ENCODE measurements at places on chromosomes 2 and 18.

DNA sequence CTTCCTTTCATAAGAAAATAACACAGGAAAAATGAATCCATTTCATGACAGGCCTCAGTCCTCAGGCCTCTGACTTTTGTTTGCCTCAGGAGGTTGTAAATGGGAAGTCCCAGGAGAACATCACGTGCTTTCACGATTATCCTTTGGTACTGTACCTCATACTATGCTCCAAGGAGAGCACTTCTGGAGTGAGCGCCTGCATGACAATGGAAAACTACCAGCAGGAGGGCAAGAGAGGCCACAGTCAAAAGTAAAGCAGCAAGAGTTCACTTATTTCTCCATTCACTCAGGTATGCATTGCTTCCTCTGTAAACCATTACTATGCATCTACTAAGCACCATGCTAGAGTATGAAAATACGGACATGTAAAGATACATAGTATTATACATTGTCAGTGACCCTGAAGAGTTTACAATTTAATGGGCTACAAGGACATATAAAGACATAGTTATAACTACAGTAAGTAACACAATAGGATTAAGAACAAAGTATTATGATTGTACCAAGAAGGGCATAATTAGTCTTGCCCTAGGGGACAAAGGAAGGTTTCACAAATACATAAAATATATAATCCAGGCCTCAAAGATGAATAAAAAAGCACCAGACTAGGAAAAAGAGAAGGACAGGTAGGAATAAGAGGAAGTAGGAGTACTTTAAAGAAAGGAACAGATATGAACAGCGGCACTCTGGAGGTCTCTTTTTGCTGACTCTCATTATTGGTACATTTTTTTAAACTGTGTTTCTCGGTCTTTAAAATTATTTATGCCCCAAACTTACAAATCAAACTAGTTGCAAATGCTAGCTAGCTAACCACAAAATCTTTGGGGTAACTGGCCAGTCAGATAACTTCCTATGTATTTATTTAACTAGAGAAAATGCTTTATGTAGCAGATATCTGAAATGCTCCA is 806.7 kb downstream of the NRXN1 start:
- no peak for DNase-seq

DNA sequence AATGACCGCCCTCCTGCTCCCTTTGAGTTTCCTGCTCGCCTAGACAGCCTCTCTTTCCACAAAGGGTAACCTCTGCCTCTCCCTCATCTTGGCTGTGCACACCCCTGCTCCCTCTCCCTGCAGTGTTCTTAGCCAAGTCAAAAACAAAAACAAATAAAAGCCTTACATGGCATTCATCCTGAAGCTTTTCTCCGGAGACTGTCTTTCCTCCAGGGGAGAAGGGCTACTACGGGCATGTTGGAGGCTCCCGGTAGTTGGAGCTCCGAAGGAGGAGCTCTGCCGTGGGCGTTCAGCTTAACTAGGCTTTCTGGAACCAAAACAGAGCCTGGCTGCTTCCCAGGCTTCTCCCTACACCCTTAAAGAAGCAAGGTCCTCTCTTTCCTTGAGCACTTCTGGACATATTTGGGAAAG is 104.2 kb downstream of the TPGS2 start:
- DNase-seq, result no peak

- DNase-seq, result no peak
These were observed 370.3 kb downstream of the SETBP1 start for GRCh38 chr18:45050712-45051601.

DNA sequence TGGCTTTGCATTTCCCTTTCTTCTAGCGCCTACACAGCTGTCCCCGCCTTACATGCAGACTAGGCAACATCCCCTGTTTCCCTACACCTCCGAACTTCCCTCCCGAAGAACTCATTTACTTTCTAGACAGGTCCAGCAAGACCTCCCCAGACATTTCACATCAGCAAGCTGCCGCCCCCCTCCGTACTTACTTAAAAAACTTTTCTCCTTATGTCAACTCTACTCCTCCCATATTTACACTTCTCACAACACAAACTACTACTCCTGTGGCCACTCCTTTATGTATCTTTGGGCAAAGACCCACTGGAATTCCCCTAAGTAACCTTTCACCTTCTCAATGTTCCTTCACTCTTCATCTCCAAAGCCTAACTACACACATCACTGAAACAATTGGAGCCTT is 20.4 kb upstream of the ZNF397 start:
- no peak for DNase-seq

Data from C1 segment of cervical spinal cord (tissue), 14 donors.